ENCODE measurements at places on chromosomes 5 and 9. TPM values are rescaled to one million over a fixed set of nuclear protein-coding genes. Genes with fewer than 3 reads are reported as not detected.

DNA sequence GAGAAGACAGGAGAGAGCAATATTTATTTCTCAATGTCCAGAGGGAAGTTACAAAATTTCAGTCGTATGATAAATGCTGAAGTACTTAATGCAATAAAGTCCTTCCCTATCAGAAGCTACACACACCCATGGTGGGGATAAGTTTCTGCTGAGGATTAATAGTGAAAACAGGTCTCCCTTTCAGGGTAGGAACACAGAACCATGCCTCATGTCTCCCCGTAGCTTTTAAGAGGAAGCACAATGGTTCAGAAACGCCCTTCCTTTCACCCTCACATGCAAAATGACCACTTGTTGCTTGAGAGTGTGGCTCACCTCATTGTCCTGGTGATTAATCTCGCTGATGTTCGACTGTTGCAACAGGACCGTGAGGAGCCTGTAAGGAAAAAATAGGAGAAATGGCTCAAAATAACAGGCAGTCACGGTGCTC, 73.6 kb downstream of the ANKRD55 start:
- no peaks in the 10 kb centered on the region for H3K36me3 ChIP-seq
- H3K27me3 ChIP-seq, result no peaks in the 10 kb centered on the region
- no peak overlapping the region for H3K4me3 ChIP-seq
- DNase-seq, result no peak
- no peaks in the 10 kb centered on the region for H3K4me1 ChIP-seq

DNA sequence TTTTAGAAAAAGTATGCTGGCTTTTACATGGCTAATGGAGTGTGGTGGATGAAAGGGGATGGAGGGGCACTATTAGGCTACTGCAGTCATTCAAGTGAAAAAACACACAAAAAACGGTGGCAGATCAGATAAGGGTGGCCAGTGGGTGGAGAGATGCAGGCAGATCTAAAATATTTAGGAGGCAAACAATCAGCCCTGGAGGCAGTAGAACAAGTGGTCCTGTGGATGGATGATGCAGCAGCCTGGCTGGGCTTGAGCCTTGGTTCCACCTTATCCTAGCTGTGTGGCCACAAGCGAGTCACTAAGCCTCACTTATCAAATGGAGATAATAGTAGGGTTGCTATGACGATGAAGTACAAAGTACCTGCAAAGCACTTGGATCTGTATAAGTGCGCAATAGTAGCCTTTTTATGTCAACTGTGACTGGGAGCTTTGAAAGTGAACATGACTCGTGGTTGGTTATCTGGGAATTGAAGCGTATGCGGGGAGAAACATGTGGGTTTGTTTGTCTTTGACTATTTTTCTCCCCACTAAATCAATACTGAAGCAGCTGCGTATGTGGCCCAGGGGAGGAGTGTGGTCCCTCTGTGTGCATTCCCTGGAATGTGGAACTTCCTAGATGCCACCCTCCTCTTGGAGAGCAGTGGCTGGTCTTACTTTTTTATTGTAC, 20.2 kb downstream of the NSG2 start:
- DNase-seq, result no peak
- H3K27ac ChIP-seq, result no peak overlapping the region
- no peaks in the 10 kb centered on the region for H3K27me3 ChIP-seq

DNA sequence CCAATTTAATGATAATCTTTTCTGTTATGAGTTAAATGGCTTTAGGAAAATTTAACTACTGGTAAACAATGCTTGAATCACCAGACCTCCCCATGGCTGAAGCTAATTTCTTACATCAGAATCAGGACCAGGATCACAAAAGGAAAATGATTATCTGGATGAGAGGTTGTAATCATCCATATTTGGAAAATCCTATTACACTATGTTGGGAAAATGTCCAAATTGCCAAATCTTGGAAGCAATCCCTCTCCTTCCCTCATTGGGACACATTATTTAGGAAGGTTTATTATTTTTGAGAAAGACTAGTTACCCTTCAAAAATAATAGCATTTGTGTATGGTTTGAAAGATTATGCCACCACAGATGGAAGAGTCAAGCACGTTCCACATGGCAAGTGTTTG, 130.7 kb upstream of the MINAR2 start:
- no peak for DNase-seq
- no peaks in the 10 kb centered on the region for H3K27me3 ChIP-seq
- H3K4me1 ChIP-seq, result no peaks in the 10 kb centered on the region
- H3K27ac ChIP-seq, result no peak overlapping the region
- H3K4me3 ChIP-seq, result no peak overlapping the region
- H3K36me3 ChIP-seq, result no peaks in the 10 kb centered on the region

DNA sequence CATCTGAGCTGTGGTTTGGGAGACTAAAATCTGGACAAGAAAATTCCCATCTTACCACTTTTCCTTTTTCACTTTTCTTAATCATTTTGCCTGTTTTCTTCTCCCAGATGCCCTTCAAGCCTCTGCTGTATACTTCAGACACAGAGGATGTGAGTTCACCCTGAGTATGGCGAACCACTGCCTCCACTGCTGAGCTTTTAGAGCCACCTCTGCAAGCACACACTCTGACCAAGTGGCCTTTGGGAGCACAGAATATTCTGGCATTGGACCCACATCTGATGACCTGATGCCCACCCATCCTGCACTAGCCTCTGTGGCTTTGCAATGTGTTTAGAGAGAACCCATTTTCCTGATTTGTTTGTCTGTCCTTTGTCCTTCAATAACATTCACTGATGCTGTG, 32.5 kb downstream of the TERT start:
- H3K27me3 ChIP-seq, result no peaks in the 10 kb centered on the region
- H3K4me1 ChIP-seq, result no peaks in the 10 kb centered on the region
- H3K27ac ChIP-seq, result no peak overlapping the region
- no peak for DNase-seq
- H3K4me3 ChIP-seq, result no peak overlapping the region

DNA sequence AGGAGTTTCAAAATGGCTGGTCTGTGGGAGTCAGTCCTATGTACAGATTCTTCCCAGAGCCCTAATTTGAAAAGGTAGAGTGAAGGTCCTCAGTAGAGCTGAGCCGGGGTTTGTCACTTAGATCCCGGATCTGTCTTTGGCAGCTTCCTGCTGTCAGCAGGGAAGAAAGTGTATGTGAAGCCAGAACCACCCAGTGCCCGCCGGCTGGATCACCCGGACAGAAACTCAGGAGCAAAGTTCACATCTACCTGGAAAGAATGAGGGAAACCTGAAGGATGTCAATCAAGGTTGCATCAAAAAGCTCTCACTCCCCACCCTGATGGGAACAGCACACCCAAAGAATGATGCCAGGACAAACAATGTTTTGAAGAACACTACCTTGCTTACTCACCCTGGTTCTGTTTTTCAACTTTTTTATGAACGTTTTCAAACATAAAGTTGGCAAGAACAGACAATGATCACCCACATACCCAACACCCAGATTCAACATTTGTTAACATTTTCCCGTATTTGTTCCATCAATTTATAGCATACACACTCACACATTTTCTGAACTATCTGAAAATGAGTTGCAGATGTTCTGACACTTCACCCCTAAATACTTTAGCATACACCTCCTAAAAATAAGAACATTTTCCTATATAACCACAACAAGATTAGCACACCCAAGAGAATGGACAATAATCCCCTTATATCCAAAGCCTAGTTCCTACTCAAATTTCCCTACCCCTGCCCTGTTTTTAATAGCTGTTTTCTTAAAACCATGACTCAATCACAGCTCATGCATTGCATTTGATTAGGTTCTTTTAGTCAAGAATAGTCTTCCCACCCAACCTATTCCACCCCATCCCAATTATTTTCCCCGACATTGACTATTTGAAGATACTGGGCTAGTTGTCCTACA, 133.9 kb downstream of the LHFPL2 start:
- no peak overlapping the region for H3K4me3 ChIP-seq
- H3K27ac ChIP-seq, result no peak overlapping the region
- H3K27me3 ChIP-seq, result no peaks in the 10 kb centered on the region
- DNase-seq, result peak; percentile 69
- H3K36me3 ChIP-seq, result no peaks in the 10 kb centered on the region
- peaks cover 16% of the 10 kb centered on the region for H3K4me1 ChIP-seq

- H3K27me3 ChIP-seq, result no peaks in the 10 kb centered on the region
- no peak overlapping the region for H3K27ac ChIP-seq
- no peak for DNase-seq
Measured at GRCh38 chr9:22265038-22265437, 181.6 kb upstream of the DMRTA1 start.

- no peak overlapping the region for H3K27ac ChIP-seq
- H3K4me3 ChIP-seq, result no peak overlapping the region
- DNase-seq, result no peak
- no peaks in the 10 kb centered on the region for H3K27me3 ChIP-seq
Measured at GRCh38 chr5:112682621-112683061, 55.0 kb upstream of the APC start.

GRCh38 chr5:115168829-115169486, 750 bp downstream of the TRIM36 start:
- peak; percentile 52 for DNase-seq
- H3K27ac ChIP-seq, result peak overlapping the region; percentile 60
- no peaks in the 10 kb centered on the region for H3K36me3 ChIP-seq
- H3K27me3 ChIP-seq, result no peaks in the 10 kb centered on the region

GRCh38 chr9:34328500-34328986, 525 bp downstream of the KIF24 start:
- H3K36me3 ChIP-seq, result no peaks in the 10 kb centered on the region
- H3K27me3 ChIP-seq, result no peaks in the 10 kb centered on the region
- H3K4me1 ChIP-seq, result no peaks in the 10 kb centered on the region
- DNase-seq, result no peak

WDR36 gene
- total RNA-seq, result 16.5 TPM

C9orf50 gene
- not detected for total RNA-seq

SV2C gene
- total RNA-seq, result 0.85 TPM

OBP2B gene
- not detected for total RNA-seq
